ENCODE measurements at places on chromosomes 4 and X.

DNA sequence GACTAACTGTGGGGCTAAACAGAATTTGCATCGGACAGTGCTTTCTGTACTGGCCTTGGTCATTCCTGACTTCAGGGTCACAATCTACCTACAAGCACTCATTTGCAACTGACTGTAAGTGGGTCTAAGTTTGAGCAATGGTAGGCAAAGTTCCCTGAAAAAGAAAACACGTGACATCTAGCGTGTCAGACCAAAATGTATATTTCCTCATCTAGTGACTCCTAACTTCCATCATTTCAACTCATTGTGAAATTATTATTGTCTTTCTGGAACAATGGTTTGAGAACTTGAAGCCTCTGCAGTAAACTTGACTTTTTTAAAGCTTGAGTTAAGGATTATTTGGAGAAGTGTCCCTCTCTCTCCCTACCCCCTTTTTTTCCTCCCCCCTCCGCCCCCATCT, 113.6 kb downstream of the MID1 start:
- DNase-seq = no peak

GRCh38 chr4:186297013-186297645, 31.1 kb downstream of the F11 start:
- peak; percentile 75 for DNase-seq

DNA sequence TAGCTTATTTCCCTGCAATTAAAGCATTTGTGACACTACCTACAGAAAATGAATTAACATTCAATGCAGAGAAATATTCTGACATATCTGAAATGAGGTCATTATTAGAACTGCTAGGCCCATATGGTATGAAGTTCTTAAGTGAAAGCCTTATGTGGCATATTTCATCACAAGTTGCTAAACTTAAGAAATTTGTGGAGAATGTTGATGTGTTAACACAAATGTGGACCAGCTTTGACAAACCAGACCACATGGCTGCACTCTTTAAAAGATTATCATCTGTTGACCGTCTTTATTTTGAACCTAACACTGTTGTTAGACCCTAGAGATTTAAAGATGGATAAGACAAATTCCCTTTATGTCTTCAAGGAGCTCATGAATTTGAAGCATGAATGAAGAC, 1024.1 kb downstream of the RPA4 start:
- DNase-seq = no peak

DNA sequence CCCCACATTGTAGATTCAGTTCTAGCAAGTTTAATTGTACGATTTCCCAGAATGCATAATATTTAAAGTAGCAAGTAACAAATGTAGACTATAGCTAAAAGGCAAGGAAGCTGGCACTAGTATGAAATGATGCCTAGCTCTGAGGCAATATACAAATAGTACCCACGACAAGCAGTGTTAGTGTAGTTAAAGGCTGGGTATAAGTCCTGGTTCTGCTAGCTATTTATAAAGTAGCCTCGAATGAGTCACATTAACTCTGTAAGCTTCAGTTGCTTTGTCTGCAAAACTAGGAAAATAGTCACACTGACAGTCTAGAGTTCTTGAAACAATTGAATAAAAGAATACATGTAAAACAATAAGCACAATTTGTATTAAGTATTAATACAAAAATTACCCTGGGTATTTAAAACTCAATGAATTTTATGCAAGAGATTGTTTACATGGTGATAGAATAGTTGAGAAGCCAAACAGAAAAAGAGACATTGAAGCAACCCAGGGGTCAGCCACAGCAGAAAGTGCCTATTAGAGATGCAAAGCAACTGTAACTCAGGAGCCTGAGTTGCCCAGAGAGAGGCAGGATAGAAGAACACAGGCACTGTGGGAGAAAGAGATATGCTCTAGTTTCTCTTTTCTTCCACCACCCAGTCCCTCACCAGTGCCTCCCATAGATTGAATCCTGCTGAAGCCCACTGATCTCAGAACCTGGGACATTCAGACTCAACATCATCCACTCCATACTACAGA, 949.0 kb downstream of the C4orf33 start:
- no peak for DNase-seq

DNA sequence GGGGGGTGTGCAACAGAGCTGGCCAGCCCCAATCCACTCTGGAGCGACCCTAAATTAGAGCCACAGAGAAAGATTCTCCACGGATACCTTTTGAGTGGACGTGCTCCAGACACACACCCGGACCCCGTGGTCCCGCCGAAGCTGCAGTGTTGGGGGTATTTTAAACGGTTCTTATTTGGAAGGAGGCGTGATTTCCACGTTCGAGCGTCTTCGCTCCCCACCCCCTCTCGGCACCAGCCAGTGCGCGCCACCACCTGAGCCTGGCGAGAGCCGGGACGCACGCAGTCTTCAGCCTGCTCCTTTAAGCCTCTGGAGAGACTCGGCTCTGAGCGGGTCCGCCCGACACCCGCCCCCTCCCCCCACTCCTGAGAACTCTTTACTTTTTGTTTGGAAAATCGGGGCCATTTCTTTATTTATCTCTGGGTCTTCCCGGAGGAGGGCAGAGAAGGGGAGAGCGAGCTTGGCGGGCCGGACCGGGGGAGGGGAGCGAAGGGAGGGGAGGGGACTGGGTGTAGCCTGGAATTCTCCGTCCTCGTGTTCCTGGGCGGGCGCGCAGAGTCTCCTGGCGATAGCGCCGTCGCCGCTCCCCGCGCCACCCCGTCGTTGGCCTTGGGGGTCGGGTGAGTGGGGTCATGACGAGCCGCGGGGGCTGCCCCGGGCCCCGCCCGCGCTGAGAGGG, 668 bp upstream of the PTCHD1 start:
- peak; percentile 16 for DNase-seq
